ENCODE measurements at places on chromosomes 6 and 20. TPM values are rescaled to one million over a fixed set of nuclear protein-coding genes. Genes with fewer than 3 reads are reported as not detected.

Gene HTR1B
- 17.5 TPM for total RNA-seq

Gene ARFGEF3
- 1.6 TPM for total RNA-seq

Gene ERGIC3
- 140 TPM for total RNA-seq

Gene OR12D3
- not detected for total RNA-seq

GRCh38 chr6:82978362-82978945 is 87.2 kb downstream of the UBE3D start:
- H3K36me3 ChIP-seq, result no peaks in the 10 kb centered on the region
- DNase-seq, result no peak

- H3K4me1 ChIP-seq, result no peaks in the 10 kb centered on the region
- DNase-seq, result no peak
- no peak overlapping the region for H3K27ac ChIP-seq
- H3K27me3 ChIP-seq, result no peaks in the 10 kb centered on the region
- no peak overlapping the region for H3K4me3 ChIP-seq
Observed at GRCh38 chr6:135782546-135782945, 69.0 kb upstream of the PDE7B start.

DNA sequence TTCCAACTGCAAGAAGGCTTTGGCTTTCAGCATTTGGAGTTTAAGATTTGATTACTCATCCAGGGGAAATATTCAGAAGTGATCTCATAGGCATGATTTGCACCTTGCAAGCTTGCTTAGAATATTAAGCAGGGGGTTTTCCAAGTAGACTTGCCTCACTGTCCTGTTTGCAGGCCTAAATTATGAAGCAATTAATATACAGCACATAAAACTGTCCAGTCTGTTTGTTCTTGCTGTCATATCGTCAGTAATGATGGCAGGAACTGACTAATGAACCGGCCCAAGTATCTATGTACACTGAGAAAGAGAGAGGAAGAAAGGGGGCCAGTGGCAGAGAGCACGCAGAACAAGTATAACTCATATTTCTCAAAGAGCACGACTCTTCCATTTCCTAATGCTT is 212.5 kb upstream of the SUPT3H start:
- no peaks in the 10 kb centered on the region for H3K4me1 ChIP-seq
- H3K27ac ChIP-seq, result no peak overlapping the region
- no peak for DNase-seq
- H3K36me3 ChIP-seq, result no peaks in the 10 kb centered on the region
- no peaks in the 10 kb centered on the region for H3K27me3 ChIP-seq

- no peak for DNase-seq
- H3K36me3 ChIP-seq, result no peaks in the 10 kb centered on the region
- H3K27me3 ChIP-seq, result no peaks in the 10 kb centered on the region
- peaks cover 19% of the 10 kb centered on the region for H3K4me1 ChIP-seq
Observed at GRCh38 chr6:148244217-148244935, 98.3 kb upstream of the SASH1 start.

DNA sequence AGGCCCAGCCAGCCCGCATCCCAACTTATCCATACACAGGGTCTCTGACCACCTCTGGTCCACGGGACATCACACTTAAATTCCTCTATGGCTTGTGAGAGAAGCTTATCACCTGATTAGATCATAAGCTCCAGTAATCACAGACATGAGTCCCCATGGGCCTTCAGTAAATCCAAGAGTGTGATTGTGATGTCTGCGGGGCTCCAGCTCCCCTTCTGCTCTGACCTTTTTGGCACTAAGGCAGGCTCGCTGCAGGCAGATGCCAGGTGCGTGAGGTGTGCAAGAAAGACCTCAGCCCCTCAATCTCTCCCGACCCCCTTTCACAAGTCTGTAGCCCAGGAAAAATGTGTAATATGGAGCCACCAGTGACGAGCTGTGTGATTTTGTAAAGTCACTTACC is 127.6 kb upstream of the DUSP22 start:
- no peaks in the 10 kb centered on the region for H3K4me1 ChIP-seq
- no peak overlapping the region for H3K4me3 ChIP-seq
- no peaks in the 10 kb centered on the region for H3K27me3 ChIP-seq
- no peak overlapping the region for H3K27ac ChIP-seq
- no peak for DNase-seq
- no peaks in the 10 kb centered on the region for H3K36me3 ChIP-seq

DNA sequence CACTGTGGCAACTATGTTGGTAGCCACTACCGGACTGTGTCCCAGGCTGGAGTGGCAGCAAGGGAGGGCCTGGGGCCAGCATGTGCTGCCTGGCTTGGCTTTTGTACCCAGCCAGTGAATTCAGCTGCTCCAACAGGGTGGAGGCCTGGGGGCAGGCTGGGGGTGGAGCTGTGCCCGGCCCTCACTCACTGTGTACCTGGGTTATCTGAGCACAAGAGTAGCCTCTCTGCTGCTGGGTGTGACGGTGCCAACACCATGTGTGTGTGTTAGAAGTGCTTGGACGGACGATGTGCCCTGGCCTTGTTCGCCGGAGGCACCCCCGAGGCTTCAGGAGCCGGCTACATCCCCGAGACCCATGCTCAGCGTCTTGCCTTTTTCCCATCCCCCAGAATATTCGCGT is 49.2 kb downstream of the EFCAB8 start:
- no peak overlapping the region for H3K27ac ChIP-seq
- no peak for DNase-seq
- no peak overlapping the region for H3K4me3 ChIP-seq
- H3K4me1 ChIP-seq, result no peaks in the 10 kb centered on the region
- no peaks in the 10 kb centered on the region for H3K27me3 ChIP-seq

GRCh38 chr6:89655122-89655521 is 16.6 kb upstream of the LYRM2 start:
- H3K4me3 ChIP-seq, result no peak overlapping the region
- DNase-seq, result no peak
- peaks cover 15% of the 10 kb centered on the region for H3K36me3 ChIP-seq
- H3K4me1 ChIP-seq, result no peaks in the 10 kb centered on the region
- no peak overlapping the region for H3K27ac ChIP-seq

DNA sequence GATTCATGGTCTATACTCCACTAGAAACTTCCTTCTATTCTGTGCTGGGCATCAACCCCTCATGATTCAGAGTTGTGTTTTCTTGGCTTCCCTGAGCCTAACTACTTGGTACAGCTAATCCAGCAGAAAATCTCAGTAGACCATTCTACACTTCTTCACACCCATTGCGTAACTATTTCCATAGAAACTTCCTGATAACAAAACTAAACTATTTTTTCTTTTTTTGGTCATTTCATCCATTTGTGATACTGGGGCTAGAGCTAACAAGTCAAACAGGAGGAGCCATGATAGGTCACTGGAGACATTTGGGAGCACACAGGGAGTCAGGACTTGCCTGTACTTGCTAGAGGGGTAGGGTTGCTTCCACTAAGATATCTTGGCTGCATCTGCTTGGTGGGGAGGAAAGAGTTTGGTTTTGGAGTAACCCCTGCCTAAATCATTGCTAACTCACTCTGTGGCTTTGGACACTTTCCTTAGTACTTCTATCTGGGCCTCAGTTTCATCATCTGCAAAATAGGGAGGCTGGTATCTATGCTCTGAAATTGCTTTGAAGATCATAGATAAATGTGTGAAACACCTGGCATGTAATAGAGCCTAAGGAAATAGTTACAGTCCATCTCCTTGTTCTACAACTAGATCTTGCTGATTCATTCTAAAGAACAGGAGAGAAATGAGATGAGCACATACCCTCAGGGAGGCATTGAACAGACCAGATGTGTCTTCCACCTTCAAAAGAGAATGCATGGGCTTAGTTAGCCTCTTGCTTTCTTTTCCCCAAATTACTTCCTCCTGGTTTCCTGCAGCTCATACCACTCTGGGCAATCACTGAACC is 127.9 kb upstream of the ADGRF1 start:
- DNase-seq, result no peak
- H3K36me3 ChIP-seq, result no peaks in the 10 kb centered on the region
- no peaks in the 10 kb centered on the region for H3K27me3 ChIP-seq
- no peak overlapping the region for H3K27ac ChIP-seq
- no peaks in the 10 kb centered on the region for H3K4me1 ChIP-seq

DNA sequence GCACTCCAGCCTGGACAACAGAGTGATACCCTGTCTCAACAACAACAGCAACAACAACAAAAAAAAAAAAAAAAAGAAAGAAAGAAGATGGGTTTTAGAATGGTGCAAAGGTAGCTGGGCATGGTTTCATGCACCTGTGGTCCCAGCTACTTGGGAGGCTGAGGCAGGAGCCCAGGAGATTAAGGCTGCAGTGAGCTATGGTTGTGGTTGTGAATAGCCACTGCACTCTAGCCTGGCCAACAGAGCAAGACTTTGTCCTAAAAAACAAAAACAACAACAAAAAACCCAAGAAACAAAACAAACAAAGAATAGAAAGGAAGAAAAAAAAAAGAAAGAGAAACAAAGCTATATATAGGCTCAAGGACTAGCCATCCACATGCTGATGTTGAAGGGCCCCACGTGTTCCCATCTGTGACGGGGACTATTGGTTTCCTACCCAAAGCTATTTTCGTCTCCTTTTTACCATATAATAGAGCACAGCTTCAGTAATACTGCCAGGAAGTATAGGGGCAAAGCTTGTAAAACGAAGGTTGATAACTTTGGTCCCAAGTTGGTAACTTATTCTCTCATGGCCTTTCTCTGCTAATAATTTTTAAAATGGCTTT is 7.9 kb upstream of the EEF1E1 start:
- no peak for DNase-seq
- H3K36me3 ChIP-seq, result no peaks in the 10 kb centered on the region
- H3K4me1 ChIP-seq, result no peaks in the 10 kb centered on the region
- H3K4me3 ChIP-seq, result no peak overlapping the region
- no peaks in the 10 kb centered on the region for H3K27me3 ChIP-seq
- H3K27ac ChIP-seq, result no peak overlapping the region

GRCh38 chr20:62959998-62960436 is 7.5 kb downstream of the SLC17A9 start:
- H3K27me3 ChIP-seq, result no peaks in the 10 kb centered on the region
- no peaks in the 10 kb centered on the region for H3K4me1 ChIP-seq
- no peak overlapping the region for H3K4me3 ChIP-seq
- H3K27ac ChIP-seq, result no peak overlapping the region
- DNase-seq, result no peak

- DNase-seq, result no peak
- no peak overlapping the region for H3K4me3 ChIP-seq
- no peaks in the 10 kb centered on the region for H3K27me3 ChIP-seq
- H3K36me3 ChIP-seq, result no peaks in the 10 kb centered on the region
- no peak overlapping the region for H3K27ac ChIP-seq
Observed at GRCh38 chr20:2385026-2385425, 4.3 kb downstream of the TGM6 start.

DNA sequence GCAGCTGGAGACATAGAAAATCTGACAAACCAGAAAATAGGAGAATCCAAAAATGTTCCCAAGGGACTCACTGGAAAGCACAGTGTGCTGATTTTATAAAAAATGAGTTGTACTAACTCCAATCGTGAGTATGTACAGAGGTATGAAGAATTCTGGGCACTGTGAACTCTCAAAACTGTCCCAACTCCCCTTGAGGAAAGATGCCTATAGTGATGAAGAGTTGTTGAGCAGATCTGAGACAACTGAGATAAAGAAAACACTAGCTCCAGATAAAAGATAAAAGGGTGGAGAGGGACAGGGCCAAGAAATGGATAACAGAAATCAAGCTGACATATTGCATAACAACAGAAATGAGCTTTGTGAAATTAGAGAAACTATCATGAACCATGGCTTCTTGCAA is 481.4 kb downstream of the MAFB start:
- H3K36me3 ChIP-seq, result no peaks in the 10 kb centered on the region
- no peak overlapping the region for H3K27ac ChIP-seq
- no peaks in the 10 kb centered on the region for H3K4me1 ChIP-seq

GRCh38 chr6:142155895-142156757 is 9.1 kb downstream of the VTA1 start:
- H3K27me3 ChIP-seq, result no peaks in the 10 kb centered on the region
- no peak for DNase-seq
- H3K4me1 ChIP-seq, result no peaks in the 10 kb centered on the region
- no peaks in the 10 kb centered on the region for H3K36me3 ChIP-seq

DNA sequence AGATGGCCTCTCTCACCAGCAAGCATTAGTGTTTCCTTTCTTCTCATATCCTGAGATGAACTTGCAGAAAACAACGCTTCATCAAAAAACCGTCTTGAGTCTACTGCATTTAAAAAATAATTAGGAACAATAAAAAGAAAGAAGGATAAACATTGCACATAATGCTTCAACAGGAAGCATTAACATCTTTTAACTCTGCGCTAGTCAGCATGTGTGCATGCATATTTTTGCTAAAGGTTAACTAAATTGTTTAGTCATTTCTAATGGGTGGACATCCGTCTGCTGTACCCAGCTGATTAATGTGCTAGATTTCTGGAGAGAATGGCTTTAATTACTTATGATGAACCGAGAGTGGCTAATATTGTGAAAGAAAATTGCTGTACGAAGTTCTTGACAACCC is 349.3 kb downstream of the SOX4 start:
- H3K27ac ChIP-seq, result no peak overlapping the region
- H3K4me3 ChIP-seq, result no peak overlapping the region
- no peaks in the 10 kb centered on the region for H3K36me3 ChIP-seq
- DNase-seq, result no peak

DNA sequence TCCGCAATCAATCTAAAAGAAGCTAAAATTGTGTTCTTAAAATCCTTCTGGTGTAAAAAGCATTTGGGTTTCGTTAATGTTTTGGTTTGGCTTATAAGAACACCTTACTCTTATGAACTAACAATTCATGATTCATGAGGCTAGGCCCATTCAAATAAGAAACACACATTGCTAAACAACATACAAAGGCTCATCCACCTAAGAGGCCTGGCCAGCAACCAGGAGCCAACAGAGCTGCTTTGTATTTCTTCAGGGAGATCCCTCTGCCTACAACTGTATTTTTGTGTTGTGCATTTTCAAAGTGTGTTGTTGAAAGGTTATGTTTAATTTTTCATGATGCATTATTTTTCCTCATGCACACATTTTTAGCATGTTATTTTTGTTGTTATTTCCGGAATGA is 98.6 kb downstream of the PTPRK start:
- H3K27ac ChIP-seq, result no peak overlapping the region
- no peak overlapping the region for H3K4me3 ChIP-seq
- H3K36me3 ChIP-seq, result no peaks in the 10 kb centered on the region

GRCh38 chr6:145866456-145867396 is 52.1 kb upstream of the FBXO30 start:
- no peak overlapping the region for H3K27ac ChIP-seq
- no peaks in the 10 kb centered on the region for H3K4me1 ChIP-seq
- no peak overlapping the region for H3K4me3 ChIP-seq
- no peaks in the 10 kb centered on the region for H3K27me3 ChIP-seq
- H3K36me3 ChIP-seq, result no peaks in the 10 kb centered on the region

- no peak overlapping the region for H3K4me3 ChIP-seq
- no peak for DNase-seq
- no peaks in the 10 kb centered on the region for H3K27me3 ChIP-seq
- H3K36me3 ChIP-seq, result no peaks in the 10 kb centered on the region
- no peaks in the 10 kb centered on the region for H3K4me1 ChIP-seq
Observed at GRCh38 chr6:44512868-44513741, 125.6 kb downstream of the CDC5L start.

DNA sequence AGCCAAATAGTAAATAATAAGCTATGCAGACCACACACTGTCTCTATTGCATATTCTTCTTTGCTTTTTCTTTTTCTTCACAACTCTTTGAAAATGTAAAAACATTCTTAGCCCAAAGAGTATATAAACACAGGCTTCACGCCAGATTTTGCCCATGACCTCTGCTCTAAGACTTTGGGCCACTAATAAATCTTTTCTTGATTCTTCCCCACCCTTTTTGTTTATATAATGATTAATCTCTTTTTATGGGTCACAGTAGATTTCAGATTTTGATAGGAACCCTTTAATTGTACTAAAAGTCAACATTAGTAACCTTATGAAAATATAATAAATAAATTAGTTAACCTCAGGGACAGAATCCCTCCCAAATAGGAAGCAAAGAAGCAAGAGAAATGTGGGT is 15.8 kb upstream of the ENPP5 start:
- H3K27me3 ChIP-seq, result no peaks in the 10 kb centered on the region
- DNase-seq, result no peak
- H3K4me3 ChIP-seq, result no peak overlapping the region
- no peaks in the 10 kb centered on the region for H3K4me1 ChIP-seq
- H3K27ac ChIP-seq, result no peak overlapping the region
- no peaks in the 10 kb centered on the region for H3K36me3 ChIP-seq
